Fibroblast of skin of right quadriceps (primary cell): ENCODE measurements at places on chromosomes 11 and 22.
A peak's percentile ranks its signal among the peaks of the same experiment; 100 is the strongest.

GRCh38 chr11:35799655-35800054 lies 137.1 kb downstream of the TRIM44 start:
- DNase-seq = no peak

DNA sequence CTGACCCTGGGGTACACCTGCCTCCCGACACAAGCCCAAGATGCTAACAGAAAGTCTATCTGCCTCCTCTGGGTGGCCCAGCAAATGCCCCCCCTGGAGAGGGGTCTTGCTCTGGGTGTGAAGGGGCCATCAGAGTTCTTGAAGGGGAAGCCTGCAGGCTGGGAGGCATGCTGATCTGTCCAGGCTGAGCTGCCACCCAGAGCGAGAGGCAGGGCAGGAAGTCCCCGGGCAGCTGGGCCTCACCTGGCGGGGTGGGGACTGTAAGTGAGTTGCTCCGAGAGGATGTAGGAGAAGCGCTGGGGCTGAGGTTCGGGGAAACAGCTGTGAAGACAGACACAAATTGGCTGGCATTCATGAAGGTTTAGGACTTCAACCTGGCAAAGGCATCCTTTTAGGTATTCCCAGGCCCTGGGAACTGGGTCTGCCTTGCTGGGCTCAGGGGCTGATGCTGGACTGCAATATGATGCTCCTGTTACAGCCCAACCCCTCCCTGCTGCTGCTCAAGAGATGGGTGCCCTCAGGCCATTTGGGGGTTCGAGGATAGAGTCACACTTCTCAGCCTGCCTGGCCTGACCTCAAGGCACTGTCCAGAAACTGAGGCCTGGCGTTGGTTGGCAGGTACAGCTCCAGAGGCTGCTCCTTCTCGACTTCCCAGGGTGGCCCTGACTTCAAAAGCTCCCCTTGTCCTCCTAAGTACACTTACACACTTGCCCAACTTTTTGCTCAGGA lies 60.2 kb upstream of the LYVE1 start:
- DNase-seq = no peak

- no peak for DNase-seq
Measured at GRCh38 chr22:47673557-47673956, 911.1 kb downstream of the TBC1D22A start.

DNA sequence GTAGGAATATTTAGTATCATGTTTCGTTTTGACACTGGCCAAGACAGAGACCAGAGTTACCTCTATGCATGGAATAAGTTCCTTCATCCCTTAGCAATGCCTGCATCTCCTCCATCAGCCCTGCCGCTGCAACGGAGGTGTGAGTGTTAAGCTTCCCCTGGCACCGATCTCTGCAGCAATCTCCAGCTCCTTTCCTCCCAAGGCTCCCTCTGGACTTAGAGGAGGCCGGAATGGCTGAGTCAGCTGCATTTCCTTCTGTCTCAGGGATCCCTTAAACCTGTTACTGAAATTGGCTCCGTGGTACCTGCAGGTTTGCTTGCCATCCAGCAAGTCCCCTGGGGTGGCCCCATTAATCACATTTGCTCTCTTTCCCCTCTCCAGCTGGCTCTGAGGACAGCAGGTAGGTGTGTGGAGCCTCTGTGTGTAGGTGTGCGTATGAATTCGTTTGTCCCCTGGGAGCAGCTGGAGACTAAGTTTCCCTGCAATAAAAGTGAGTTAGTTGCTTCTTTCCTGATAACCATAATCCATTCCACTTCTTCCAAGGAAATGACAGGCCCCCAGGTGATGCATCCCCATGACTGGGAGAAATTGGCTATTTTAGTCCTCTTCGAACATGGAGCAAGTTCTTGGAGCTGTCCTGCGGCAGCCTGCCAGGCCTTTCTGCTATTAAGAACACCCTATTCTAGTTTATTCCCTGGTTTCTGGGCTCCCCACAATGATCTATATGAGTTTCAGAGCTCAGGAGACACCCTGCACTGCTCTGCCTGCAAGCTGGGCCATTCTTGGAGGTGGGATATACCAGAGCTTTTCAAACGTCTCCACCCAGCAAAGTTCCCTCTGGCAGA lies 457.2 kb upstream of the CADM1 start:
- DNase-seq = peak; percentile 10

GRCh38 chr22:19915287-19915954 lies 26.2 kb upstream of the COMT start:
- no peak for DNase-seq

DNA sequence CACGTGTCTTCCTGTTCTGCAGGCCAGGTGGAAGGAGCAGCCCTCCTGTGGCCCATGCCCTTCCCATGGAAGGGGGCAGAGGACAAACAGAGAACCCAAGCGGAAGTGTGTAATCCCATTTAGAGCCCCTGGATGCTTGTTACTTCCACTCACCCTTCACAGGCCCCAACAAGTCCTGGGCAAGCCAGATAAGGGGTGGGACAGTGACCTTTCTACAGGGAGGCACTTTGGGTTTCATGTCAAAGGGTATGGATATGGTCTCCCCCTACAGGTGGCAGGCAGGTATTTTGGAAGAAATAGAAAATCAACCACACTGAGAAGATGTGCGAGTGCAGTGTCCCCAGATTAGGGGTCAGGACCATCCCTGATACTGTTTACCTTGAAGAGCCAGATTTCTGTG lies 11.4 kb downstream of the MPEG1 start:
- DNase-seq = no peak

- peak; percentile 40 for DNase-seq
Measured at GRCh38 chr11:122772945-122773344, 65.4 kb upstream of the CRTAM start.
